ENCODE measurements at places on chromosomes 6 and 20. TPM values are rescaled to one million over a fixed set of nuclear protein-coding genes. Genes with fewer than 3 reads are reported as not detected.

MYMX gene
- not detected for total RNA-seq

ENPP5 gene
- not detected for total RNA-seq

BMP5 gene
- not detected for total RNA-seq

NKX2-2 gene
- not detected for total RNA-seq

AVP gene
- total RNA-seq, result not detected

DLK2 gene
- 8.1 TPM for total RNA-seq

RSPO4 gene
- not detected for total RNA-seq

EYA2 gene
- total RNA-seq, result 2.4 TPM

GPR6 gene
- total RNA-seq, result not detected

NHLRC1 gene
- total RNA-seq, result 1.3 TPM

APCDD1L gene
- 0.05 TPM for total RNA-seq

RIPOR2 gene
- 0.73 TPM for total RNA-seq

ZMYND8 gene
- total RNA-seq, result 14.8 TPM
